Breast epithelium (tissue), 4 donors: ENCODE measurements at places on chromosomes 7 and 10. TPM values are rescaled to one million over a fixed set of nuclear protein-coding genes. Genes with fewer than 3 reads are reported as not detected.

DNA sequence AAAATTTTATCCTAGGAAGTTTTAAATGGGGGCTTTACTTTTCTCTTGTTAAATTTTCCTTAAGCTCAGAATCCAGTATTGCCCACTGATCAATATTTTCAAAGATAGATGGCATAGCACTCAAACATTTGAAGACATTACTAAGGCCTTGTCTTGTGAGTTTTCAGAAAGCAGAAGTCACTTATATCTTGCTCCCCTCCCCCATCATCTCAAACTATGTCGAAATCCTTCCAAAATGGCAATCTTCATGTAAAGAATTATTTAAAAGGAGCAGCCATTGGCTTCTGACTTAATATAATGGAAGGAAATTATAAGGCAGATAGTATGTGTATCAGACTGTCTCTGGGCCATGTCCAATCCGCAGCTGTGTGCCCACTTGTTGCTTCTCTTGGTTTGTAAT lies 553.5 kb upstream of the C7orf33 start:
- DNase-seq = no peak

CSTF2T gene
- 24.6 TPM for total RNA-seq

DNA sequence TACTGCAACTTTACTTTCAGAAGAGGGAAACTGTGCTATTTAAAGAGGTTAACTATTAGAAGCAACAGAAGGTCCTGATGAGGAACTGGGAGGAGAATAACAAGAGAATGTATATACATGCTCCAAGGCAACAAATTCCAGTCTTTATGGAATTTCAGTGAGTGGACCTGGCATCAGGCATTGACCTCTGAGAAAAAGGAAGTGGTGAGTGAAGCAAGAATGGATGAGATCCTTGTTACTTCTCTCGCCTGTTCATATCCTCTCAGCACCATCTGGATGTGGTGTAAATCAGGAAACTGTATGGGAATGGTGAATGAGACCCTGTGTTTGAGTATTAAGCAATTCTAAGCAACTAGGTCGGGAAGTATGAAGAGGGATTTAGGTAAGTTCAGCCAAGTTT lies 30.3 kb upstream of the KBTBD2 start:
- DNase-seq = no peak

- DNase-seq = no peak
Observed at GRCh38 chr7:66571568-66571967, 57.1 kb upstream of the KCTD7 start.

DNA sequence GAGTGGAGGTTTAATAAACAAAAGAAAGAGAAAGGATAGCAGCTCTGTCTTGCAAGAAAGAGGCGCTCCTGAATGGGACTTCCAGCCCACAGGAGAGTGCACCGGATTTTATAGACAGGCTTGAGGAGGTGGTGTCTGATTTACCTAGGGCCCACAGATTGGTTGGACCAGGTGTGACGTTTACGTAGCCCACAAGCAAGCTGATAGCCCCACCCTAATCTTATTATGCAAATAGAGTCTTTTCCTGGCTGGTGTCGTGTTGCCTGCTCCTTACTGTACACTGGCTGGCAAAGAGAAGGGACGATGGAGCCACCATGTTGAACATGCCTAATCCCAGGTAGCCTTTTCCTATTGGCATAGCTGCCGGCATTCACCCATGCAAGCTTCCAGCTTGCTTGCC lies 319.7 kb upstream of the POM121L12 start:
- no peak for DNase-seq

STX1A gene
- total RNA-seq = 5.9 TPM

TFR2 gene
- total RNA-seq = not detected

CAV2 gene
- 311 TPM for total RNA-seq

UNCX gene
- total RNA-seq = not detected

CREB5 gene
- total RNA-seq = 19.7 TPM

TDRD1 gene
- 0.33 TPM for total RNA-seq
